ENCODE measurements at places on chromosomes 1 and 21. TPM values are rescaled to one million over a fixed set of nuclear protein-coding genes. Genes with fewer than 3 reads are reported as not detected.

- DNase-seq = no peak
Observed at GRCh38 chr21:41442481-41443186, 16.6 kb downstream of the MX1 start.

DNA sequence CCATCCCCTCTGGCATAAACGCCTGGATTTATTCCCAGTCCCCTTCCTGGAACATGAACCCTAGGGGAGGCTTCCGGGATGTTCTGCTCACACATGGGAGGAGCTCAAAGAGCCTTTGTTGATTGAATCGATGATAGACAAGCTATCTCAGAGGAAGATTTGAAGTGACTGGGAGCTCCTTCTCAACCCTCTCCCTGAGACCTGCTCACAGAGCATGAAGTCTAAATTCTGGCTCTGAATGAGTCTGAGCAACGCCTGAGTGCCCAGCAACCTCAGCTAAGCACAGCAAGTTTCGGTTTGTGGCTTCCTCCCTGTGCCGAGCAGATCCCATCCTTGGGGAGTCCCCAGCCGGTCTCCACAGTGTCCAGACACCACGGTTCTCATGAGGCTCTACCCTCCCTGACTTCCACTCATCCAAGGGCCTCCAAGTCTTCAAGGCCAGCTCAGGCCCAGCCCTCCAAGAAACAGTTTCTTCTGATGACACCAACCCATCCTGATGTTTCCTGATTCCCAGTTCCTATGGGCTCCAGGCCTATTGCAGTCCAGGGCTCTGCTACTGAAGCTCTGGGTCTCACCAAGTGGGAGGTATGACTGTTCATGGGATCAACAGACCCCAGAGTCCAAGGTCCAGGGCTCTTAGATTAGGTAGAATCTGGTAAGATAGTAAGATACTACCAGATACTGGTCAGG lies 190.8 kb downstream of the DYRK1A start:
- no peak for DNase-seq

The RIIAD1 gene
- total RNA-seq = not detected

GRCh38 chr1:6303397-6304012 lies 42.6 kb upstream of the GPR153 start:
- no peak for DNase-seq

- DNase-seq = no peak
Observed at GRCh38 chr1:190935925-190936324, 458.3 kb upstream of the BRINP3 start.
